NCI-H1048 (cell line): ENCODE measurements at places on chromosomes 12 and 14.

GRCh38 chr12:10466311-10466710 is 13.1 kb upstream of the KLRC1 start:
- DNase-seq = no peak

DNA sequence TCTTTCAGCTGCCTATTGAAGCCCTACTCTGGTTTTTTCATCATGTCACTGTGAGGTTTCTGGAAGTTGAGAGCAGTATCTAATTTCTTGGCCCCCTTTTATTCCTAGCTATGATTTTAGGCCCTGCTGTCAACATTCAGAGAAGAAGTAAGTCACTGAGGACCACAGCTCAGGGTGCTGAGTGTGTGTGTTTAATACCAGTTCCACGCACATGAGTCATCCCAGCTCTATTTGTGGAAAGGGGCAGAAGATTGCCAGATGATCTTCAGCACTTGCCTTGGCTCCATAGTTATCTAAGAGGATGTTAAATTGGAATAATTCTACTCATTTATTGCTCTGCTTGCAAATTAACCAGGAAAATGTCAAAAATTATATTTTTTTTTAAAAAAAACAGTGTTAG is 65.5 kb upstream of the SLC38A4 start:
- DNase-seq = no peak

GRCh38 chr12:91040096-91040755 is 17.6 kb downstream of the KERA start:
- DNase-seq = no peak

- no peak for DNase-seq
Observed at GRCh38 chr14:74179856-74180255, 59.4 kb upstream of the VSX2 start.

- DNase-seq = no peak
Observed at GRCh38 chr14:81474148-81474492, 59.5 kb downstream of the SEL1L start.

GRCh38 chr12:79964100-79964627 is 29.3 kb upstream of the PPP1R12A start:
- no peak for DNase-seq

- DNase-seq = no peak
Observed at GRCh38 chr14:30708157-30708556, 86.0 kb downstream of the SCFD1 start.

DNA sequence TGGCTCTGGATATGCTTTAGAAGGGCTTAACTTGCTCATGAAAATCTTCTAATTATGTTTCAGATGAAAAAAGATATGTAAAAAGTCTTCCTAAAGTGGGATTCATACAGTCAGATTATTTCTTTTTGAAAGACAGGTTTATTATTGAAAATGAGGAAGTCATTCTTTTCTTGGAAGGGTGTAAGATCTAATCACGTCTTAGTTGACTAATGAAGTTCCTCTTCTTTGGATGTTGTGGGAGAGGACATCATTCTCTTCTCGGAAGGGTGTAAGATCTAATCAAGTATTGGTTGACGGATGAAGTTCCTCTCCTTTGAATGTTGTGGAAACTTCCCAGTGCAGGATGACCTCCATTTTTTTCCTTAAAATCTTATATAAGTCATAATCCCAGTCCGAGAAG is 74.9 kb downstream of the ALG10 start:
- no peak for DNase-seq

DNA sequence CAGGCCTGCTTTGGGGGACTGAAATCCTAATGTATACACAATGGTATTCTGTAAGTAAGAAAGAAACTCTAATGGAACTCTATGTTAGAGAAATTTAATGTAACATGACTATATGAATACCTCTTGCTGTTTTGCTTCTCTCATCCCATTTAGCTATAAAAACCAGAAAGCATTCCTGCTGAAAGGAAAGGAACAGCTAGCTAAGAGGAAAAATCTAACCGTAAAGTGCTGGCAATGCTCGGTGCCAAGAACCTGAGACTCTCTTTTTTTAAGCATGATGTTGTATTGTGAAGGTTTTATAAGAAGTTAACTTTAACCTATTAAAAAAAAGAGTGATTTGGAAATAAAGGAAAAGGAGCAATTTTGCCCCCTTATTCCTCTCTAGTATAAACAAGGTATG is 75.6 kb upstream of the DACT1 start:
- no peak for DNase-seq
